ENCODE measurements at places on chromosomes 3 and 15.

GRCh38 chr3:107251819-107252218, 125.4 kb upstream of the CCDC54 start:
- DNase-seq, result no peak

DNA sequence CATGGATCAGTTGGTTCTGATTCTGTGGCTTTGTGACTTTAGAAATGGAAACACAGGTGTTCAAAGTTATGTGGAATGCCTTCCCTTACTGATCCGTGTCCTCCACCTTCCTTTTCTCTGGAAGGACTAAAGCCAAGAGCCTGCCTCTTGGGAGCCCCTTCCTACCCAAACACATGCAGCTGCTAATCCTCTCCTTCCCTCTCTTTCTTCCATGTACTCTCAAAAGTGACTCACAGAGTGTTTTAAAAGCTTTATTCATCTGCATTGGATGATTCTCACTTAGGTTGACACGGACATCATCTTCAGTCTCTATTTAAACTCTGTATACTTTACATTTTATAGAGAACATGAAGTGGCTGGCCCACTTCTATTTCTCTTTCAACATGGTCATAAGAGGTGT, 856.5 kb upstream of the ARPP21 start:
- no peak for DNase-seq

- no peak for DNase-seq
Observed at GRCh38 chr3:64187065-64187959, 38.0 kb downstream of the PRICKLE2 start.

- DNase-seq, result no peak
Observed at GRCh38 chr3:122612696-122613095, 35.2 kb downstream of the PARP15 start.

GRCh38 chr3:151644986-151645385, 88.7 kb upstream of the AADACL2 start:
- DNase-seq, result no peak

- DNase-seq, result no peak
Observed at GRCh38 chr3:62567097-62568021, 194.0 kb upstream of the FEZF2 start.

- no peak for DNase-seq
Observed at GRCh38 chr15:62452667-62453066, 287.6 kb upstream of the C2CD4B start.
